ENCODE measurements at places on chromosomes 1 and 21.

- no peak for DNase-seq
Measured at GRCh38 chr1:230684146-230684545, 29.8 kb downstream of the AGT start.

DNA sequence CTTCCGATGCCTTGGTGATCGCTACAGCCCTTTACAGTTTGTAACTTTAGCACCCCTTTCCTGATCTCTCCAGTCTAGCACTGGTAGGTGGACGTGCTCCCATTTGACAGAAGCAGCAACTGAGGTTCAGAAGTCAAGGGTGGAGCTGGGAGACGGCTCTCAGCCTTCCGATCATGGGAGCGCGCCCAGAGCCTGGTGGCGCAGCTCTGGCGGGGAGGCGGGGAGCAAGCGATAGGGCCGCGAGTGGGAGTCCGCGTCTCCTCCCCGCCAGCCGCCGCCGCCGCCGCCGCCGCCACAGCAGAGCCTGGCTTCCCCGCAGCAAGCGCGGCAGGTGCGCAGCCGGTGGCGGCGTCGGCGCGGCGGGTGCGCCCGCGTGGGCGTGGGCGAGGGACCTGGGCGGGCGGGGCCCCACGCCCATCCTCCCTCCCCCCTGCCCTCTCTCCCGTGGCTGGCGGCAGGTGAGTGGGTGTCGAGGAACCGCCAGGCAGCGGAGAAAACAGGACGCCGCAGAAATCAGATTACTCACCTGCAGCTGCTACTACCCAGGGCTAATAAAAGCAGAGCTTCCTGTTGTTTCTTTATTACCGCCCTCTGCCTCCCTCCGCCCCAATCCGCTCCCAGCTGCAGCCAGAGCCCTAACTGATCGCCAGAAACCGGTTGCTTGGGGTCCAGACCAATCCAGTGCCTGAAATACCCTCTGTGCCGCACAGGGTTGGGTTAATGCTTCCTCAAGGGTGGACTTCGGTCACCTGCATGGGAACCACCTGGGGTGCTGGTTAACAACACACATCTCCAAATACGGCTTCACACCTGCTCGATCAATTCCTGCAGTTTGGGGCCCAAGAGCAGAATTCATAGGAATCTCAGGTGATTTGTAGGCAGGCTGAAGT lies 60.2 kb upstream of the ID3 start:
- peak; percentile 66 for DNase-seq

DNA sequence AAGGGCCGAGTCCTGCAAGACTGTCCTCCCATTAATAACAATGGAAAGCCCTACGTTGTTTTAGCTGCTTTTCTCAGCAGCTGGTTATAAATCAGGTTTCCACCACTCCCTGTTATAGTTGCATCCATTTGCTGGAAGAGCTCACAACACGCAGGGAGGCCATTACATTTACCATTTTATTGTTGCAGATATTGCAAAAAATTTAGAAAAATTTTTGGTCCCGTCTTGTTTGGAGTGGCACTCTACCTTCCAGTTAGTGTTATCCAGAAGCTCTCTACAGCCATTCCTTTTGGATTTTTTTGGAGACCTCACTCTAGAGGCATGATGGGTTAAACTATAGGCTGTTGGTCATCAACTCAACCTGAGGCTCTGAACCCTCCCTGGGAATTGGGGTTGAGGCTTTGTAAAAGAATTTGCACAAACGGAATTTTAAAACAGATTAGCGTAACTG lies 1532.1 kb upstream of the TPTE start:
- DNase-seq, result no peak

DNA sequence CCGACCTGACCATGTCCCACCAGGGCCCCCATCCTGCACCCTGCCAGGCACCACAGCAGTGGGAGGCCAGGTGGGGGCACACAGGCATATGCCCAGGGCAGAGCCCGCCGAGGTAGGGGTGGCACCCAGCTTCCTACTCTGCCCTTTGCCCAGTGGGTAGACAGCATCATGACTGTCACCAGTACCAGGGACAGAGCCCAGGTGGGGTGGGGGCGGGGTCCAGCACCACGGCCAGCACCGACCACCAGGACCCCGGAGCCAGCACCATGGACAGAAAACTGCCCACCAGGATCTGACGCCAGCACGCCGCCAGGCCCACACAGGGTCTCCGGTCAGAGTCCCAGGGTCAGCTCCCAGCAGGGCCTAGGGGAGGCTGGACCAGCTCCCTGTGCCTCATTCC lies 3.8 kb downstream of the TAS1R3 start:
- DNase-seq, result no peak

GRCh38 chr21:45087022-45087823 lies 12.8 kb downstream of the ADARB1 start:
- no peak for DNase-seq

GRCh38 chr21:44947111-44947929 lies 7.5 kb downstream of the SLX9 start:
- DNase-seq, result no peak

GRCh38 chr21:40795313-40795712 lies 51.6 kb downstream of the DSCAM start:
- DNase-seq, result no peak

DNA sequence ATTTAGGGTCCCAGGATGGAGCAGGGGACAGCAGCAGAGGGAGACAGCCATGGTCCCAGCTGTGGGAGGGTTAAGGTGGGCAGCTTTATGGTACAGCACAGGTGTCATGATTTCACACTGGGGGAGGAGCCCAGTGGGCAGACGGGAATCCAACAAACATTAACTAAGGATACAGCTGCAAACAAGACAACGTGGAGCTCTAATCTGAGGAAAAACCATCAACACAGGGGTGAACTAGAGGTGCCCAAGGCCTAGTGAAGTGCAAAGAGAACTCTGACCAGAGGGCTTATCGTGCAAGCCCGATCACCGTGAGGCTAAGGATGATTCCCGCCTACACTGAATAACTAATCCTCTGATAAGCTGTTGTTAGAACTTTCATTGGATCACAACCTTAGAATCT lies 18.7 kb downstream of the ECE1 start:
- no peak for DNase-seq

DNA sequence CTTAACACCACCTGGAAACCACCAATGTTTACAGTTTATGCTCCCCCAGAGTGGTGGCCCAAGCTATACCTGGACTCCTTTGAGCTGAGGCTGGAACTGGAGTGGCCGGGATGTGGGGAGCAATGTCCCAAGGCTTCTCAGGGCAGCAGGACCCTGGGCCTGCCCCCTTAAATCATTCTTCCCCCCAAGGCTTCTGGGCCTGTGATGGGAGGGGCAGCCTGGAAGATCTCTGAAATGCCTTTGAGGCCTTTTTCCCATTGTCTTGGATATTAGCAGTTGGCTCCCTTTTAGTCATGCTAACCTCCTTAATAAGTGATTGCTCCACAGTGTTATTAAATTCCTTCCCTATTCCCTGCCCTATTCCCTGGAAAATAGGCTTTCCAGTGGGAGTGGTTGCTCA lies 185.8 kb downstream of the HS2ST1 start:
- no peak for DNase-seq

- no peak for DNase-seq
Measured at GRCh38 chr1:112701227-112702066, 5.5 kb downstream of the RHOC start.

- DNase-seq, result no peak
Measured at GRCh38 chr21:41926117-41926806, 27.6 kb downstream of the C2CD2 start.

DNA sequence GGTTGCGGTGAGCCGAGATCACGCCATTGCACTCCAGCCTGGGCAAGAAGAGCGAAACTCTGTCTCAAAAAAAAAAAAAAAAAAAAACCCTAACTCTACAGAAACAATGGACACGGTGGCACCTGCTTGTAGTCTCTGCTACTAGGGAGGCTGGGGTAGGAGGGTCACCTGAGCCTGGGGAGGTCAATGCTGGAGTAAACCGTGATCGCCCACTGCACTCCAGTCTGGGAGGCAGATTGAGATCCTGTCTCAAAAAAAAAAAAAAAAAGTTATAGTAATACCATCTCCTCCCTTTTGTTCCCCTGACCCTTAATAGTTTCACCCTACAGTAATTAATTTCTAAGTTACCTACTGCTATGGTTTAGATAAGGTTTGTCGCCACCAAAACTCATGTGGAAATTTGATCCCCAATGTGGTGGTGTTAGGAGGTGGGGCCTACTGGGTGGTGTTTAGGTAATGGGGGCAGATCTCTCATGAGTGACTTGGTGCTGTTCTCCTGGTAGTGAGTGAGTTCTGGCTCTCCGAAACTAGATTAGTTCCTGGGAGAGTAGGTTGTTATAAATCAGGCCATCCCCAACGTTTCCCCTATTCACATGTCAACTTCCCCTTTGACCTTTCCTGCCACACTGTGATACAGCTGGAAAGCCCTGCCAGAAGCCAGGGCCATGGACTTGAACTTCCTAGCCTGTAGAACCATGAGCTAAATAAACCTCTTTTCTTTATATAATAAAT lies 9.8 kb downstream of the FBXO42 start:
- no peak for DNase-seq

DNA sequence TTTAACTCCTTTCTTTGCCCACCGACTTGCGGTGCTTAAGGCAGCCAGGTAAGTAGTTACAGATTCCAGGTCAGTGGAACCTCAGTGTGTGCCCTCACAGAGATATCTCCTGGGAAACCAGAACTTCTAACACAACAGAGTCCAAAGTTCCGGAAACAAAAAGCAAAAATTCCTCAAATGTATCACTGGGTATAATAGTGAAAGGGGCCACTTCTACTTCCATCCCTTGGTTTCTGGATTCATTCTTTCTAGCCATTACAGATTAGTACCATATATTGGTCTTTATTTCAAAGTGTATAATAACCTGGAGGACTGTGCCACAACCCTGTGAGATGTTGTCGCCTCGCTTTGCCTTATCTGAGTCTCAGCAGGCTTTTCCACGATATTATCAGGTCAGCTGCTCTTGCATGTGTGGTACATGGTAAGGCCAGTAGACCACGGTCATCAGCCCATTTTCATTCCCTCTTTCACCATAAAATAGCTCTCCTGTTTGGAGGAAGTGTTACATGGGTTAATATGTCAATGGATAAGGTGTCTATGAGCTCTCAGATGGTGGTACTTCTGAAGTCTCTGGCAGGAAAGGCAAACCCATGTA lies 14.9 kb upstream of the VASH2 start:
- DNase-seq, result no peak

- no peak for DNase-seq
Measured at GRCh38 chr1:83701355-83701754, 297.6 kb downstream of the TTLL7 start.

- DNase-seq, result no peak
Measured at GRCh38 chr1:232886271-232886670, 64.1 kb upstream of the NTPCR start.

DNA sequence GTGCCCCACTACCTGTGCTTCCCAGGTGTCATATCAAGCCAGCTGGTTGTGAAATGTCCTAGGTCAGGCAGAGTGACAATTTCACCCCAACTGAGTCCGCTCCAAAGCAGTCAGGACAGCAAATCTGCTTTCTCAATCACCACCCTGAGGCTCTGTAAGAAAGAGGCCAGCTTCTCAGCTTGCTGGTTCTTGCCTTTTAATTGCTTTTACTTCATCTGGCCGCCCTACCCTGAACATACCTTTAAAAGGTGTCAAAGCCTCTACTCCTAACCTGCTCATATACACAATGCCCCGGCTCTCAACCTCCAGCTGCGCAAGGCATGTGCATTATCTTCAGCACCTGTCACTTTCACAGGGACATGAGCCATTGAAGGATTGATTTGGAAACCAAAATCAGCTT lies 581.6 kb downstream of the NPHP4 start:
- no peak for DNase-seq

- no peak for DNase-seq
Measured at GRCh38 chr1:166489670-166490436, 323.1 kb upstream of the FAM78B start.

GRCh38 chr1:156908541-156908940 lies 11.9 kb upstream of the LRRC71 start:
- no peak for DNase-seq

DNA sequence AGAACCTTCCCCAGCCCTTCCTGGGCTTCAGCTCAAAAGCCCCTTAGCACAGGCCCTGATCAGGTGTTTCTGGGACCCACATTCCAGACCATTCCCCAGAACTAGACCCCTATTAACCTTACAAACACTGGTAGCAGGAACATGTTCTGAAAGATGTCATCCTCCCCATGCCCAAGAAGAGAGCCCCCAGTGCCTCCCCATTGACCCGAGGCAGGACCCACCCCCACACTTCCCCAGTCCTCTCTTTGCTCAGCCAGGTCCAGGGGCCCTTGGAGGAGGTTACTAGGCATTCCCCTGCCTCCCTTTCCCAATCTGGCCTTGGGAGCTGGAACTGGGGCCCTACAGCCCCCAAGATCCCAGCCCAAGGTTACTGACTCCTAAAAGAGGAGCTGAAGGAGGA lies 38.9 kb upstream of the HMGB4 start:
- no peak for DNase-seq

DNA sequence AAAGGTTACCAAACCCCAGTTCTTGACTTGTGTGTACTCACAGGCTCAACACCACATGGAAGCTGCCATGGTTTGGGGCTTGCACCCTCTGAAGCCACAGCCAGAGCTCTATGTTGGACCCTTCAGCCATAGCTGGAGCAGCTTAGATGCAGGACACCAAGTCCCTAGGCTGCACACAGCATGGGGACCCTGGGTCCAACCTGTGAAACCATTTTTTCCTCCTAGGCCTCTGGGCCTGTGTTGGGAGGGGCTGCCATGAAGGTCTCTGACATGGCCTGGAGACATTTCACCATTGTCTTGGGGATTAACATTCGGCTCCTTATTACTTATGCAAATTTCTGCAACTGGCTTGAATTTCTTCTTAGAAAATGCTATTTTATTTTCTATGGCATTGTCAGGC lies 62.1 kb upstream of the PRRX1 start:
- no peak for DNase-seq

DNA sequence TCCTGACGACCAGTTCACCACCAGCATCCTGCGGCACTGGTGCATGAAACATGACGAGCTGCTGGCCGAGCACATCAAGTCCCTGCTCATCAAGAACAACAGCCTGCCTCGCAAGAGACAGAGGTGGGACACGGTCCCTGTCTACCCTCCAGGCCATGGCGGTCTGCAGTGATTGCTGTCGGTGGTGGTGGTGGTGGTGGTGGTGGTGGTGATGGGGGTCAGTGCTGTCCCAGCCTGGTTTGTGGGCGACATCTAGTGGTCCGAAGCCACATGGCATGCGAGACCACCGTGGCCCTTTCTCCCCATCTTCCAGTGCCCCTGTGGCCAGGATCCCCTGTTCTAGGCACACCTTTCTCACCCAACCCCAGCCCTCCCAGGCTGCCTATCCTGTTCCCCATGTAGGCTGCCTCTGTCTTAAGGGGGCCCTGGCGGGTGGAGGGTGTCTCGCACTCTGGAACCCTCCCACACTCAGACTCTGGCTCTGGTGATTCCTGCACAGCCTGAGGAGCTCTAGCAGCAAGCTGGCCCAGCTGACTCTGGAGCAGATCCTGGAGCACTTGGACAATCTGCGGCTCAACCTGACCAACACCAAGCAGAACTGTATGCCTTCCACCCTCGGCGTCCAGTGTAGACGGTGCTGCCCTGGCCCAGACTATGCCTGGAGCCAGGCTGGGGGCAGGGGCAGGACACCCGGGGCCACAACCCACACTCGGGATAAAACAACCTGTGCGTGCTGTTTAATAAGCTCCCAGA lies 3.2 kb upstream of the SLC27A3 start:
- peak; percentile 49 for DNase-seq

GRCh38 chr1:65393347-65393746 lies 27.1 kb upstream of the LEPR start:
- DNase-seq, result no peak

Measured in SK-N-DZ (cell line).